ENCODE measurements at places on chromosomes 5 and 9. TPM values are rescaled to one million over a fixed set of nuclear protein-coding genes. Genes with fewer than 3 reads are reported as not detected.

RAD17 gene
- 6.1 TPM for total RNA-seq

DNA sequence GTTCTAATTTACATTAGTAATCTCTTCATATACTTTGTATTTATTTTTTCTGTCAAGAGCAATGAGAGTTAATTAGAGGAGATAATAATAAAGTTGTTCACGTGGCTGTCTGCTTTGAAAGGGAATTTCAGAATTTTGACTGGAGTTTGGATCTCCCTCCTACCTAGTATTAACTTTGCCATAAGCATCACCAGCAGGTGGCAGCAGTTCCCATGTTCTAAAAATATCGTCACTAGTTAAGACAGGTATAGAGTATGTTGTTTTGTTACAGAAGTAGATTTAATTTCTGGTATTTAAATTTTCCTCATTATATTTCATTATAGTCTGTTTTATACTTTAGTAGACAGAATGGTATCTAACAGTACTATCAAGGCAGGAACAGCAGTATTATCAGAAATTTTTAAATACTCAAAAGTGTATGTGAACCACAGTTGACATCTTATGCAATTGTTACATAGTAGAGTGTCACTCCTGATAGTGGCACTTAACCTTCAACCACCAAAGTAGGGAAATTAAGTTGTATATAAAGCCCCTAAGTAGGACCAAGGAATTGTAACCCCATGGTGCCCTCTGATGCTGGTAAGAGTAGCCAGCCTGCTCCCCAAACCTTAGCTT lies 20.4 kb downstream of the GNPDA1 start:
- DNase-seq = peak; percentile 80

DPYSL3 gene
- total RNA-seq = 175 TPM

GRCh38 chr5:78076351-78076750 lies 218.1 kb downstream of the AP3B1 start:
- DNase-seq = no peak

GRCh38 chr5:159010661-159011442 lies 88.9 kb downstream of the EBF1 start:
- no peak for DNase-seq

DNA sequence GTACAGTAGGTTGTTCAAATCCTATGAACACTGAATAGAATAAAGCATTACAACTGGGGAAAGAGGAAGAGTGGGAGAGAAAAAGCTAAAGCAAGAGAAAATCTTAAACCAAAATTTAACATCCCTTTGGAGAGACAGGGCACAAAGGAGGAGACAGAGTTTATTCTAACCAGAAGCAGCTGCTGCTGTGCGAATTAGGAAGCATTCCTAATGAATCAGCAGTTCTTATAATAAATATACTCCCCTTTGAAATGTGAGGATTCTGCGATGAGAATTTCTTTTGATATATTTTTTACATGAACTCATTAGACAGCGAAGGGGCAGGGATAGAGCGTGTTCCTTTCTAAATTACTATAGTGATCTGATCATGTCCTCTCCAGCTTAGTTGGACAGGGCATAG lies 233.4 kb downstream of the DENND1A start:
- DNase-seq = no peak

DNA sequence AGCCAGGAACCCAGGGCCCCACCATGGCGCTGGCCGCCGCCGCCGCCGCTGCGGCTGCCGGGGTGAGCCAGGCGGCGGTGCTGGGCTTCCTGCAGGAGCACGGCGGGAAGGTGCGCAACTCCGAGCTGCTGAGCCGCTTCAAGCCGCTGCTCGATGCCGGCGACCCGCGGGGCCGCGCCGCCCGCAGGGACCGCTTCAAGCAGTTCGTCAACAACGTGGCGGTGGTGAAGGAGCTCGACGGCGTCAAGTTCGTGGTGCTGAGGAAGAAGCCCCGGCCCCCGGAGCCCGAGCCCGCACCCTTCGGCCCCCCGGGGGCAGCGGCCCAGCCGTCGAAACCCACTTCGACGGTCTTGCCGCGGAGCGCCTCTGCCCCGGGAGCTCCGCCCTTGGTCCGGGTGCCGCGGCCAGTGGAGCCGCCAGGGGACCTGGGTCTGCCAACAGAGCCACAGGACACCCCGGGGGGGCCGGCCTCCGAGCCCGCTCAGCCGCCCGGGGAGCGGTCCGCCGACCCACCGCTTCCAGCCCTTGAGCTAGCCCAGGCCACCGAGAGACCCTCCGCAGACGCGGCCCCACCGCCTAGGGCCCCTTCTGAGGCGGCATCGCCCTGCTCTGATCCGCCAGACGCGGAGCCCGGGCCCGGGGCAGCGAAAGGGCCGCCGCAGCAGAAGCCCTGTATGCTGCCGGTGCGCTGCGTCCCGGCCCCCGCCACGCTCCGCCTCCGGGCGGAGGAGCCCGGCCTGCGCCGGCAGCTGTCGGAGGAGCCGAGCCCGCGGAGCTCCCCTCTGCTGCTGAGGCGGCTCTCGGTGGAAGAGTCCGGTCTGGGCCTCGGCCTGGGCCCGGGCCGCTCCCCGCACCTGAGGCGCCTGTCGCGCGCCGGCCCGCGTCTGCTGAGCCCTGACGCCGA lies 749 bp downstream of the SOWAHA start:
- no peak for DNase-seq

- no peak for DNase-seq
Observed at GRCh38 chr9:109907810-109908458, 127.9 kb downstream of the PALM2AKAP2 start.

DNA sequence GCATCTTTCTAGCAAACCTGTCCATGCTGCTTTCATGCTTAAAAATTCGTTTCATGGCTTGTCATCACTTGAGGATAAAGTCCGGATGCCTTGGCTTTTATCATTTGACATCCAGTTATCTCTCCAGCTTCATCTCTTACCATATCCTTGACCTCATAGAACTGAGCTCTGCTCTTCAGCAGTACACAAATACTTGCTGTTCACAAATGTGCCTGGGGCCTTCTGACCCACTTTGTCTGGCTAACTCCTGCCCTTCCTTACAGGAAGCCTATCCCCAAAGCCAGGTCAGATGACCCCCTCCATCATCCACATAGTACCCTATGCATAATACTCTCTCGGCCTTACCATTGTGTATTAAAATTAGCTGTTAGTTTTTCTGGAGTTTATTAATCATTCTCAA lies 249.1 kb downstream of the SAXO1 start:
- DNase-seq = no peak

- DNase-seq = no peak
Observed at GRCh38 chr5:37875051-37875787, 35.4 kb upstream of the GDNF start.

GRCh38 chr5:143807401-143807800 lies 4.6 kb upstream of the HMHB1 start:
- DNase-seq = no peak

DNA sequence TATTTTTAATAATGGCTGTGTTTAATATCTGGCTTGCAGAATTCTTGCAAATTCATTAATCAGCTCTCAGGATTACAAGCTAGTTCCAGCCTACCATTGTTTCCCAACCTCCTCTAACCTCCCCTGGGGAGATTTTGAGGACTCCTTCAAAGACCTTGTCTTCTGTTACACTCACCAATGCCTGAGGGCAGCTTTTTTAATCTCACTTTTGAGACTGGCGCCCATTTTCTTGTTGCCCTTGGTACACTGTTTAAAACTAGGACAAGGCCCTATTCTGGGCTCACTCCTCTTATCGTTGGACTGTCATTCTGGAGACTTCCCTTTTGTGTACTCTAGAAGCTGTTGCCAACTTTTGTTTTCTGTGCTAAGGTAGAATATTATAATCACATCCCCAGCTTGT lies 13.6 kb upstream of the EQTN start:
- DNase-seq = no peak

CNOT6 gene
- 12.6 TPM for total RNA-seq

All from uterus (tissue), 4 donors.